ENCODE measurements at places on chromosomes 6 and 20.

DNA sequence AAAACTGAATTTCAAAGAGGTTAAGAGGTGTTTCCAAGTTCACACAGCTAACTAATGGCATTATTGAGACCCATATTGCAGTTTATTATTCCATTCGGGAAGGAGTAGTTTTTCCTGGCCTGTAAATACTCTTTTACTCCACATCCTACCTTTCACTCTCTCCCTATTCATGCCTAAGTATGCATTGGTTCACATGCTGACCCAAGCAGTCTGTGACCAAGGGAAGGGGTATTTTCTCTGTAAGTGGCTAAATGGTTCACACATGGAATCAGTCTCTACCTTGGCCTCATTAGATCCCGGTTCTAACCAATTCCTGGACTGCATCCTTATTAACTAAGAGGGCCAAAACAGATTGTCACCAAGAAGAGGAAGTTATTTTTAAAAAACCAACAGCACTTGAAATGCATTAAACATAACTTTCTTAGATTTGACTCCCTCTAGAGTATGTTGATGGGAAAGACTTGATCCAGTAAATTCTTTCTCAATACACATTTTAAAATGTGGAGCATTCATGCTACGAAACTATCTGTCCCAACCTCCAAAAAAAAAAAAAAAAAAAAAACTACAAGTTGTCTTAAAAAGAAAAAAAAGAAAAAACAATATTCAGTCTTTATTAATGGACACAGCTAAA lies 17.8 kb upstream of the RSPO3 start:
- DNase-seq: no peak

DNA sequence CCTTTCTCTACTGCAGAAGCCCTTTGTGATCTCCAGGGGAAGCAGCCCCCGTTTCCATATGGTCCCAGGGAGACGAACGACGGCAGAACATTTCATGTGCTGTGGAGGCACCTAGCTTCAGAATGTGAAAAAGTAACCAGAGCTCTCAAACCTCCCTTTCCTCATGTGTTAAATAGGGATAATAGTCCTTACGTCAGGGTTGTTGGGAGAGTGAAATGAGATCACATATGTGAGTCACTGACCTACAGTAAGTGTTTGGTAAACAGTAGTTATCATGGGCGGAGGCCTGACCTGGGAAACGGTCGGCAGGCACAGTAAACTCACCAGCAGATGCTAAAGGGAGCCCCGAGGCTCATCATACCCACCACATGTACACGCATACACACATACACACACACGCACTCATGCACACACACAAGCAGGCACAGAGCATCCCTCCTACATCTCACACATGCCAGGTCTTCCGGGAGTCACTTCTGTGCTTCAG lies 89.7 kb downstream of the LY86 start:
- peak; percentile 29 for DNase-seq

DNA sequence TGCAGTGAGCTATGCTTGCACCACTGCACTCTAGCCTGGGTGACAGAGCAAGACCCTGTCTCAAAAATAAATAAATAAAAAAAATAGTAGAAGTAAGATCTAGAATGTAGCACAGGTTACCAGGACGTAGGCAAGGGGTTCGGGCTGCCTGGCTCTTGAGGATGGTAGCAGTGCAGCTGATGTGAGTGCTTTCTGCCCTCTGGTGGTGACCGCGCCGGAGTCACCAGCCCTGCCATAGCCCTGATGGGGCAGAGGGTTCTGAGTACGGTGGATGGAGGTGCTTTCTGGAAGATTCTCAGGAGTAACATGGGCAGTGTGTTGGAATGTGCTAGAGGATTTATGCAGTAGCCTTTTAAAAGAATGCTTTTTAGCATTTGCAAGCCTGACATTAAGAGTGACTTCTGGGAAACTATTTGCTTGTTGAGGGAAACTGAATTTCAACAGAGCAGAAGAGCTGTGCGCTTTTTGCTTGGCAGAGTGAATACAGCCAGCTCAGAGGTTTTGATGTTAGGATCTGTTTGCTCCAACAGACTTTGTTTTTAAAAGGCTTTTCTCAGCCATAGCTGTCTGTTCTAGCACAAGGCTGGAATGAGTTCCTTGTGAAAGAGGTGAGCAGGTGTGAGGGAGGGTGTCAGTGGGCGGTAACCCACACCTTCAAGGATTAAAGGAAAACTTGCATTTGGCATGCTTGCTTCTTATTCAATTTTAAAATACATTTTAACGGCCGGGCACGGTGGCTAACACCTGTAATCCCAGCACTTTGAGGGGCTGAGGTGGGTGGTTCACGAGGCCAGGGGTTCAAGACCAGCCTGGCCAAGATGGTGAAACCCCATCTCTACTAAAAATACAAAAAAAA lies 65.9 kb downstream of the PTPN1 start:
- DNase-seq: no peak

DNA sequence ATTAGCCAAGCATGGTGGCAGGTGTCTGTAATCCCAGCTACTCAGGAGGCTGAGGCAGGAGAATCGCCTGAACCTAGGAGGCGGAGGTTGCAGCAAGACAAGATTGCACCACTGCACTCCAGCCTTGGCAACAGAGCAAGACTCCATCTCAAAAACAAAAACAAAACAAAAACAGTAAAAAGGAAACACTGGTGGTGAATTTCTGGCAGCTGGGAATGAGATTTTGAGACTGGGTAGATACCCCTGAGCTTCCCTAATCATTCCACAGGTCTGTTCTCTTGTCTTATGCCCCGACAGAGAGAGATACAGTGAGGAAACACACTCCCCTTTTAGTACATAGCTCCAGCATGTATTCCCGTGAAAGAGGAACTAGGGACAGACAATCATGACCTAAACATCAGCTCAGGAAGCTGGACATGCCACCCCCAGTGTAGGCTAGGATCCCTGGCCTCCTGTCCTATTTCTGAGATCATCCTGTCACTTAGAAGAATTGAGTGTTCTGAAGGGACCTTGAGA lies 9.6 kb downstream of the MAN1A1 start:
- DNase-seq: no peak

GRCh38 chr6:29827579-29828470 lies at the start of gene HLA-G:
Gene HLA-G, plus strand, starts transcription at chr6:29827825. Its CDS starts 20 bp downstream, at chr6:29827845.
- DNase-seq: no peak
